T-helper 2 cell treated with Interferon-gamma antibody and Interleukin-4, amounts not matched to agents 5 μg/mL and 100 μg/mL, for 36 hours (primary cell): ENCODE measurements at places on chromosomes 2 and 18.

GRCh38 chr2:215900843-215901242, 112.5 kb downstream of the MREG start:
- no peak for DNase-seq

DNA sequence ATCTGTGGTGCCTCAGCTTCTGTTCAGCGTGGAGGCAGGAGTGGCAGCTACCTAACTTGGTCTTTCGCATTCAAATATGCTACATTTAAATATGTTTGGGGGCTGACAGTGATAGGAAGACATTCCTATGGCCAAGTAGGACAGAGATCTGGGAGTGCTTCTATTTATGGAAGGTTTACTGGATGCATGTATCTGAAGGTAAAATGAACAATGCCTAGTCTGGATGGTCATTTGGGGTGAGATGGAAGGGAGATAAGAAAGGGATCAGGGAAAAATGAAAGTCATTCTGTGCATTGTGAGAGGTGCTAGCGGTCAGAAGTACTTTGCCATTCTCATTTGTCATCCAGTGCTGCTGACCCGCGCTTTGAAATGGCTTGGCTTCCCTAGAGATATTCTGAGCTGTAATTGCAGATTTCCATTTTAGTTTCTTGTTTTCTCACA, 300.9 kb upstream of the FBXO11 start:
- DNase-seq, result no peak

- no peak for DNase-seq
These were observed 65.3 kb downstream of the HAUS1 start for GRCh38 chr18:46169464-46169941.

GRCh38 chr2:134943540-134943939, 24.9 kb downstream of the CCNT2 start:
- no peak for DNase-seq

DNA sequence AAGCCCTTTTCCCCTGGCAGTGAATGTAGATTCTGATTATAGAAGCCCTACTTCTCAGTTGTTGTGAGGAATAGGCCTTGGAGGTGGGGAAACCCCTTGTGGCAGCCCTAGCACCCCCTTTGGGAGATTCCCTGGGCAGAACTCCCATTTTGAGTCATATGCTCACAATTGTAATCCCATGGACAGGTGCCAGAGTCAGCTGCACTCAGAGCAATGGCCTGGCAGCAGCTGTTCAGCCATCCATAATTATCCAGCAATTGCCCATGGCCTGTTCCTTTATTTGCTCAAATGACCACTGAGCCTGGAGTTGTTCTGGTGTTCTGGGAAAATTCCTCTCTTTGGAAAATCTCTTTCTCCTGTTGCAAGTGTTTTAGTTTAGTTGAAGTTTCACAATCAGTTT, 71.7 kb downstream of the PTRHD1 start:
- no peak for DNase-seq

DNA sequence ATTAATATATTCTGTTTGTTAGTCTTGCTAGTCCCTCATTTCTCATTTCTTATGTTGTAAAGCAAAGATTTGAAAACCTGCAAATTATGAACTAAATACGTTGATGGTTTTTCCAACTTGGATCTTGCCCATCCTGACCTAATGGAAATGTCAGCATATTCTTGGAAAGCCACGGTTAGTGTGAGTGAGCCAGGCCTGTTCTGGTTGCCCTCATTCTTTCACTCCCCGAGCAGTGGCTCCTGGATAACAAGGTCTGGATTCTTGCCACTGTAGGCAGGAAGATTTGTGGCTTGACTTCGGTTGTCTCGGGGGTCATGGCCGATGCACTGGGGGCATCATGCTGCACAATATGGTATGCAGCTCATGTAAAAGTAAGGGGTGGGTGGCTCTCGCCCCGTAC, 359.1 kb downstream of the MEIS1 start:
- no peak for DNase-seq

DNA sequence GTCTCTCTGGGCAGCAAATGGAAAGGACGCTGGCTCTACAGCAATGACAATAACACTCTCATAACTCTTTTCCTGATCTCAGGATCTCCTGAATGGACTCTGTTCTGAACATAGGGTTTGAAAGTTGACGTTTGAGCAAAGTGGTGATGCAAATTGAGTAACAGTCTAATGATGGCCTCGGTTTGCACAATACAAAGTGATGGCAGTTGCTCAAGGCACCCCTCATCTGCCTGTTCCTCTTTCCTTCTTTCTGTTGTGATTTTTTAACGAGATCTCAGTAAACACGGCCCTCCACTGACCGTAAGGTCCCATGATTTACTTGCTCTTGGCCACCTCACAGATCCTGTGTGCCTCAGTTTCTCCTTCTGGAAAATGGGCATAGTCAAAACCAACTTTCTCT, 303.6 kb downstream of the SLC8A1 start:
- DNase-seq, result no peak

- DNase-seq, result no peak
These were observed 12.5 kb downstream of the INPP4A start for GRCh38 chr2:98457045-98457696.

- no peak for DNase-seq
These were observed 49.6 kb downstream of the ARHGAP25 start for GRCh38 chr2:68784188-68784587.

DNA sequence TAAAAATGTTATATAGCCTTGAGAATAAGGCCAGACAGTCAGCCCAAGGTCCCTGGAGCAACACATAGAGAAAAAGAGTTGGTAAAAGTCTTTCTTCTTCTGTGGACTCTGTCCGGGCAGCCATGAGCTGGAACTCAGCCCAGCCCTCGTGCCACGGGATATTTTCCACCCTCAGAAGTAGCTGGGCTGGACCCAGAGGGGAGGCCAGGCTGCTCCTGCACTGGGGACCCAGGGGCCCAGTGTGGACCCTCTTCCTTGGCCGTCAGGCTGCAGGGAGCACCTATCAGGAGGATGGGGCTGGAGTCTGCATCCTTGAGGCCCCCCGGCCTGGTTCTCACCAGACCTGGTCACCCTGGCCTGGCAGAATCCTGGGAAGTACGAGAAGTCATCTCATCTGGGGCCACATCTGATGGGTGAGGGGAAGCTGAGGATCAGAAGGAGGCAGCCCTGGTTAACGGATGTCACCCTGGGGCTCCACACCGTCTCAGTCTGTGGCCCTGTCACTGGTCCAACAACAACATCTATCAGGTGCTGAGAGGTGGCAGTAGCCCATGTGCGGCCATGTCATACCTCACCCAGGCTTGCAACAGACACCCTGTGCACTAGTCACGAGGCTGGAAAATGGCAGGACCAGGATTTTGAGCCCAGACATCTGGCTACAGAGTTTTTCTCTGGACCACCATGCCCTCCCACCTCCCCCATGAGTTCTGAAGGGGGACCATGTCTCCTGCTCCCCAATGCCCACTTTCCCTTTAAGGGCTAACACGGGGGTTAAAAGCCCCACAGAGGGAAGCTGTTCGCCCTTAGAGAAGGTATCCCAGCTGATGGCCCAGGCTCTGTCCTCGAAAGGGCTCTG, 33.0 kb downstream of the SDC1 start:
- DNase-seq, result no peak

- DNase-seq, result no peak
These were observed 19.0 kb downstream of the DYNC1I2 start for GRCh38 chr2:171706152-171706803.

- no peak for DNase-seq
These were observed 381.8 kb downstream of the CPS1 start for GRCh38 chr2:210938228-210938627.

GRCh38 chr2:68432696-68433658, 34.1 kb downstream of the FBXO48 start:
- DNase-seq, result no peak

- DNase-seq, result peak; percentile 82
These were observed at the start of gene DNAH6 for GRCh38 chr2:84516234-84516986. Gene DNAH6 (plus strand): TSS chr2:84516498. CDS start chr2:84517827, 1,329 bp downstream.

- DNase-seq, result no peak
These were observed 769 bp downstream of the FKBP1B start for GRCh38 chr2:24050041-24050979.

DNA sequence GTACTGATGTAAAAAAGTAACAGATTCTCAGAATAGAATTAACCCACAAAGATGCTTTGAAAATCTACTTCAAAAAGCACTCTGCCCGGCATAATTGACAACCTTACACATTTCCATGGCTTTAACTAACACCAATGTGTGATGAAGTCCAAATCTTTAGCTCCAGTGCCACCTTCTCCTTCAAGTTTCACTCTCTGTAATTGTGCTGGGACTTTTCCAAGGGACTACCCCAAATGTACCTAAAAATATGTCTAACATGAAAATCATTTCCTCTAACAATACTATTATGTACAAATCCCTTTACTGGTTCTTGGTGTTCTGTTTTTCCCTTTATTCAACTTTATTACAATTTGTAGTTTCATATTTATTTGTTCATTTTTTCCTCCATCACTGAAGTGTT, 20.6 kb upstream of the UBE2E3 start:
- no peak for DNase-seq

DNA sequence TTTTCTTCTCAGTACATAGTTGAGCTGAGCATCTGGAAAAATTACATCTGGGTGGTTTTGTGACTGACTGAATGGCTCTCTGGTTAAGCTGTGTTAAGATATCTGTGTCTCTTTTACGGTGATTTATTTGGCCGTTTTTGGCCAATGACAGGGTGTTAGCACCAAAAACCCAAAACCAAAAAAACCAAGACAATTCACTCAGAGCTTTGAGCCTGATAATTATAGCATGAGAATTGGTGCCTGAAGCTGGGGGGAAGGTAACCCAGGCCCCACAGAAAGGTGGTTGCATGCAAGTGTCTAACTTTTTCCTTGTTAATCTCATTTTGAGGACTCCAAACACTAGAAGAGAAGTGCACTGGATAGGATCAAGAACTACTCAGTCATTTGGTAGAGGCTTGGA, 4.5 kb downstream of the CD28 start:
- DNase-seq, result no peak

GRCh38 chr2:95296880-95297487, at the start of gene KCNIP3:
Gene KCNIP3 (plus strand): TSS chr2:95297347. CDS start chr2:95297439, 92 bp downstream.
- DNase-seq, result no peak

- no peak for DNase-seq
These were observed 213.2 kb downstream of the KCNJ3 start for GRCh38 chr2:154911729-154912128.

- DNase-seq, result no peak
These were observed at the start of gene SULT1C4 for GRCh38 chr2:108377815-108378630. Gene SULT1C4 (plus strand): TSS chr2:108377954. CDS start chr2:108378338, 384 bp downstream.

- DNase-seq, result no peak
These were observed 12.1 kb upstream of the GBX2 start for GRCh38 chr2:236180076-236180816.

DNA sequence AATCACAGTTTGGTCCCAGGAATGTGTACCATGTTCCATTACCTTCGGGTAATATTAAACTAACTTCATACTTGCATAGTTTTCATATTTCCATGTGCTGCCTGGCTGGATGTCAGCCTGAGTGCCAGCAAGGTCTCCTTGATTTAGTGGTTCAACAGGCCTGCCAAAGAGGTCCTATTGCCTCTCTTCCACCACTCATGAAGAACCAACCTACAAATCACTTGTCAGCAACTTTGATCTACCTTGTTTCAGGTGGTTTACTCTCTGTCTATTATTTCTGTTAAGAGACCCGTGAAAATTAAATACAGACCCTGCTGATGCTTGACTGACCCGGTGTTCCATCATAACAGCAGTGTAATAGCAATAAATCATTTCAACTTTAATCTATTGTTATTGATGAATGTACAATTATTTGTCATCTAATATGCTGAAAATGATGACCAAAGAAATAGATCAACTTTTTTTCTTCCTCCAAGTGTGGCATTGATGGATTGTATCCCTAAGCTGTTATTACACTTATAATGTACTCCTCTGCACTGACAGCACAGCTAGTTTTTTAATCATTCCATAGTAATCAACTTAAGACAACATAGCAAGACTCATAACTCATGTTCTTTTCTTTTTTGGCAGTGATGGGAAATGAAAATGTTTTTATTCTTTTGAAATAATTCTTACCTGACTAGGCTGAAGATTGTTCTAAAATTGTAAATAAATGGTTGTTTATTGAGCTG, 1220.2 kb upstream of the ACVR2A start:
- no peak for DNase-seq

DNA sequence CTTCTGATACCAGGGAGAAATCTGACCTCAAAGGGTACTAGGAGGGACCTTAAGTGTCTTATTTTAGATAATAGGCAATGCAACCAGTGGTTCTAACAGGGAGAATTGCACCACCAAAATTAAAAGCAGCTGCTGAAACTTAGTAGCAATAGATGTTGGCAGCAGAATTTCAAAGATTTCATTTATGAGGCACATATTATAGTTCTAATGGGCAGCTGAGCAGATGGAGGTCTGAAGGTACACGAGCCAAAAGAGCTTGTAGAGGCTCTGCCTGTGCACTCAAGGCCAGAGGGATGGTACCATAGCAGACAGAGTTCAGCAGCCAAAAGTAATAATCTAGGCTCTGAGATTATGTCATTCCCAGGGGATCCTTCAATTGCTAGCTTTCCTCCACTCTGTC, 87.3 kb upstream of the NCKAP5 start:
- DNase-seq, result no peak

GRCh38 chr2:231241755-231242507, 43.5 kb downstream of the ARMC9 start:
- no peak for DNase-seq

DNA sequence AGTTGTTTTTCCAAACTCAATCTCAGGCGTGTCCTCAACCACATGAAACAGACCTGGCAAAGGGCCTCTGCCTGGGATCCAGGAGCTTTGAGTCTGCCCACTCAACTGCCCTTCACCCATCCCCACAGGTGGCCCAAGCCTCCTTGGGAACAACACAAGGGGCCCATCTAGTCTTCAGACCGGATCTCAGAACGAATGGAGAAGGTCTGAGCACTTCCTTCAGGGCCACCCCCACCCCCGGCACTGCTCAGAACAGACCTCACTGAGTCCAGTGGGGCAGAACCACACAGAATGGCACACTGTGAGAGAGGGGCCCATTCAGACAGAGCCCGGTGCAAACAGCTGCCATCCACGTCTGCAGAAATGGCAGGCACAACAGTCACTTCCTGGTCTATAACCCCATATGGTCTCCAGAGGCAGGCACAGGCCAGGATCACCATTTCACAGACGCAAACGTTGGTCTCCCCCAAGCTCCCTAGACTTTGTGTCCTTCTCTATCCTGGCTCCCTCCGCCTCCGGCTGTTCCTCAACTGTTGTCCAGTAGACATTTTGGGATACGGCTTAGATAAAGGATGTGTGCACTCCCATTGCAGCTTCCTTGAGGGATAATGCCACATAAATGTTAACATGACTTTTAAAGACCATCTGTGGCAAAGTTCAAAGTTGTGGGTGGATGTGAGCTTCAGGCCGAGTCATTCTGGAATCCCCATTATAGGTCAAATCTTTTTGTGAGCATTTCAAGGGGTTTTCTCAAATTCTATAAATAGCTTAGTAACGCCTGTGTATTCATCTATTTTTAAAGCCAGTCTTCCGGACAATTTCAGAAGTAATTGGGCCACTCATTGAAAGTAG, 149.7 kb downstream of the SMAD7 start:
- peak; percentile 57 for DNase-seq
